Panc1 (cell line): ENCODE measurements at places on chromosomes 2 and 18.

GRCh38 chr2:219968685-219969345, 341.4 kb downstream of the SLC4A3 start:
- no peaks in the 10 kb centered on the region for H3K27me3 ChIP-seq
- no peaks in the 10 kb centered on the region for H3K36me3 ChIP-seq
- DNase-seq, result no peak

GRCh38 chr2:218137514-218137913, 11.7 kb downstream of the CXCR2 start:
- peaks cover 7% of the 10 kb centered on the region for H3K27me3 ChIP-seq
- H3K27ac ChIP-seq, result no peak overlapping the region
- no peaks in the 10 kb centered on the region for H3K4me1 ChIP-seq
- H3K4me3 ChIP-seq, result no peak overlapping the region
- DNase-seq, result no peak

DNA sequence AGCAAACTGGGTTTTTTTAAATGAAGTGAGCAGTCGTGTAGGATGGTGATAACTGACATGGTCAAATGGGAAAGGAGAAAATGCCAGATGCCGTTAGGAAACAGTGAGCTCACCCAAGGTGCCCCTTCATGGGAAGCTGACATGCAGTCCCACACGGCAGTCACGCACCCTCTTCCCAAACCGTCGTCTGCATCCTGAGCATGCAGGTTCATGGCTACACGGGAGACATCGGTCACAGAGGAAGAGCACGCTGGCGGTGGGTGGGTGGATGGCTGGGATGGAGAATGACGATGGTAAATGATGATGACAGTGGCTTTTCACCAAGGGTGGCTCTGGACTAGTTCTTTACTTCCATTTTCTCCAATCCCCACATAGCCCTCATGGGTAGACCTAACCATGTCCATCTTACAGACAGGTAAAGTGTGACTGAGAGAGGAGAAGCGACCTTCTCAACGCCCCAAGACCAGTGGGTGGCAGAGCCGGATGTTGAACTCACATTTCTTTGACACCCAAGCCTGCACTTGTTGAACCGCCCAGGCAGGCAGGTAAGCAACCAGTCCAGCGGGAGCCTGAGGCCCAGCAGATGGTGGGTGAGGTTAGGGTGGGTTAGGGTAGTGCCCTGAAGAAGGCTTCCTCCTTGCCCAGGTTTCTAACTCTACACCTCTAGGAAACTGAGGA, 44.5 kb downstream of the TNS1 start:
- no peaks in the 10 kb centered on the region for H3K36me3 ChIP-seq
- H3K27ac ChIP-seq, result no peak overlapping the region
- no peak overlapping the region for H3K4me3 ChIP-seq
- no peak for DNase-seq

GRCh38 chr2:168037778-168038177, 209.6 kb downstream of the STK39 start:
- no peaks in the 10 kb centered on the region for H3K4me1 ChIP-seq
- no peak overlapping the region for H3K27ac ChIP-seq
- H3K4me3 ChIP-seq, result no peak overlapping the region
- no peak for DNase-seq

GRCh38 chr2:175282300-175282699, 100.8 kb upstream of the ATP5MC3 start:
- no peak overlapping the region for H3K27ac ChIP-seq
- peaks cover 14% of the 10 kb centered on the region; the same call in 1 of the 2 replicates for H3K27me3 ChIP-seq
- no peak overlapping the region for H3K4me3 ChIP-seq
- peak; percentile 12 for DNase-seq

GRCh38 chr2:168686452-168687191, 115.8 kb upstream of the NOSTRIN start:
- no peaks in the 10 kb centered on the region for H3K4me1 ChIP-seq
- no peaks in the 10 kb centered on the region for H3K27me3 ChIP-seq
- no peak for DNase-seq
- no peak overlapping the region for H3K4me3 ChIP-seq
- H3K36me3 ChIP-seq, result no peaks in the 10 kb centered on the region

DNA sequence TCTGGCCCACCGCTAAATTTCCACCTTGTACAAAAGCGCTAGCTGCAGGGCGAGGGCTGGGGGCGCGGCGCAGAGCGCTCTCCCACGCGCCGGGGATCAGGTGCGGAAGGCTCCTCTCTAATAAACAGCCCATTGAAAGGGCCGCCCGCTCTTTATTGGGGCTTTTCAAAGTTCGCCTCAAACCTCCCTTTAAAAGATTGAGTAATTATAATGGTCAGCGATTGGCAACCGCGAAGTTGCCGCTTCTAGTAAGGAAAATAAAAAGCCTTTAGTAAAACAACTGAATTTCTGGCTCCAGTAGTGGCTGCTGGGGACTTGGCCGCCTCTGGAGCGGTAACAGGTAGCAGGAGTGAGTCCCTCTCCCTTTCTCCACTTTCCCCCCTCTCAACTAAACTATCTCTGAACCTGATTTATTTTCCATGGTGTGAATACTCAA, 755 bp downstream of the NEUROD1 start:
- DNase-seq, result no peak
- H3K27ac ChIP-seq, result no peak overlapping the region
- no peaks in the 10 kb centered on the region for H3K36me3 ChIP-seq

GRCh38 chr2:8644605-8645175, 37.2 kb upstream of the ID2 start:
- H3K27me3 ChIP-seq, result no peaks in the 10 kb centered on the region
- H3K36me3 ChIP-seq, result no peaks in the 10 kb centered on the region
- H3K4me3 ChIP-seq, result no peak overlapping the region
- H3K27ac ChIP-seq, result no peak overlapping the region

GRCh38 chr18:48674758-48675351, 136.0 kb downstream of the CTIF start:
- H3K27ac ChIP-seq, result no peak overlapping the region
- H3K27me3 ChIP-seq, result no peaks in the 10 kb centered on the region
- H3K4me1 ChIP-seq, result no peaks in the 10 kb centered on the region
- no peak overlapping the region for H3K4me3 ChIP-seq

GRCh38 chr18:77114415-77115191, 18.0 kb downstream of the MBP start:
- peak overlapping the region; percentile 94 for H3K27ac ChIP-seq
- H3K4me1 ChIP-seq, result peaks cover 76% of the 10 kb centered on the region
- H3K27me3 ChIP-seq, result no peaks in the 10 kb centered on the region
- no peaks in the 10 kb centered on the region for H3K36me3 ChIP-seq
- DNase-seq, result no peak

GRCh38 chr2:105631922-105632321, 112.8 kb upstream of the NCK2 start:
- no peak for DNase-seq
- no peak overlapping the region for H3K27ac ChIP-seq
- no peaks in the 10 kb centered on the region for H3K36me3 ChIP-seq
- H3K4me1 ChIP-seq, result no peaks in the 10 kb centered on the region
- H3K27me3 ChIP-seq, result peaks cover 4% of the 10 kb centered on the region

GRCh38 chr2:109386004-109386695, 227.6 kb downstream of the SEPTIN10 start:
- H3K4me3 ChIP-seq, result no peak overlapping the region
- no peaks in the 10 kb centered on the region for H3K36me3 ChIP-seq

GRCh38 chr2:183259921-183260320, 135.7 kb downstream of the NUP35 start:
- no peak overlapping the region for H3K4me3 ChIP-seq
- no peak for DNase-seq
- H3K4me1 ChIP-seq, result no peaks in the 10 kb centered on the region
- H3K36me3 ChIP-seq, result no peaks in the 10 kb centered on the region

DNA sequence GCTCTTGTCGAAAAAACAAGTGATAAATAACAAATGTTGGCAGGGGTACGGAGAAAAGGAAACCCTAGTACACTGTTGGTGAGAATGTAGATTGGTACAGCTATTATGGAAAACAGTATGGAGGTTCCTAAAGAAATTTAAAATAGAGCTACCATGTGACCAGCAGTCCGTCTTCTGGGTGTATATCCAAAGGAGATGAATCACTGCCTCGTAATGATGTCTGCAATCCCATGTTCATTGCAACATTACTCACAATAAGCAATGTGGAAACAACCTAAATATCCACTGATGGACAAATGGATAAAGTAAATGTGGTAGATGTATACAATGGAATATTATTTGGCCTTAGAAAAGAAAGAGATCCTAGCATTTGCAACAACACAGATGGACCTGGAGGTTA, 50.6 kb downstream of the SLC16A14 start:
- no peak overlapping the region for H3K4me3 ChIP-seq
- no peaks in the 10 kb centered on the region for H3K27me3 ChIP-seq
- H3K36me3 ChIP-seq, result no peaks in the 10 kb centered on the region
- H3K27ac ChIP-seq, result no peak overlapping the region
- H3K4me1 ChIP-seq, result no peaks in the 10 kb centered on the region

- H3K4me3 ChIP-seq, result no peak overlapping the region
- no peaks in the 10 kb centered on the region for H3K27me3 ChIP-seq
- H3K36me3 ChIP-seq, result no peaks in the 10 kb centered on the region
- DNase-seq, result peak; percentile 15
- H3K27ac ChIP-seq, result no peak overlapping the region
Observed at GRCh38 chr2:121220995-121221394, 64.0 kb downstream of the TFCP2L1 start.

DNA sequence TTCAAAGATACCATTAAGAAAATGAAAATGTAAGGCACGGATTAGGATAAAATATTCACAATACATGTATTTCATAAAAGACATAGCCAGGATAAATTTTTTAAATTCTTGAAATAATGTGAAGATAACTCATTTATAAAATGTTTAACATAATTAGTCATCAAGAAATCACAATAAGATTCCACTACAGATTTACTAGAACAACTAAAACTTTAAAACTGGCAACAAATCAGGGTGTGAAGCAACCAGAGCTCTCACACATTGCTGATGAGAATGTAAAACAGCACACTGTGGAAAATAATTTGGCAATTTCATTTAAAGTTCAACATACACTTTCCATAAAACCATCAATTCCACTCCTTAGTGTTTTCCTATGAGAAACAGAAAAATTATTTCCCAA, 89.6 kb upstream of the UBE2E3 start:
- no peaks in the 10 kb centered on the region for H3K36me3 ChIP-seq
- H3K4me3 ChIP-seq, result no peak overlapping the region
- H3K27ac ChIP-seq, result no peak overlapping the region
- DNase-seq, result no peak
- no peaks in the 10 kb centered on the region for H3K4me1 ChIP-seq
- H3K27me3 ChIP-seq, result no peaks in the 10 kb centered on the region
